ENCODE measurements at places on chromosomes 5 and 9.

- no peak for DNase-seq
Measured at GRCh38 chr9:134937566-134938345, 20.0 kb upstream of the FCN1 start.

- no peak for DNase-seq
Measured at GRCh38 chr5:8413975-8414374, 545.0 kb downstream of the MTRR start.

GRCh38 chr9:129806061-129806460 is 3.1 kb downstream of the TOR1B start:
- no peak for DNase-seq

GRCh38 chr5:147830035-147830434 is 1.4 kb downstream of the SPINK1 start:
- DNase-seq = no peak

DNA sequence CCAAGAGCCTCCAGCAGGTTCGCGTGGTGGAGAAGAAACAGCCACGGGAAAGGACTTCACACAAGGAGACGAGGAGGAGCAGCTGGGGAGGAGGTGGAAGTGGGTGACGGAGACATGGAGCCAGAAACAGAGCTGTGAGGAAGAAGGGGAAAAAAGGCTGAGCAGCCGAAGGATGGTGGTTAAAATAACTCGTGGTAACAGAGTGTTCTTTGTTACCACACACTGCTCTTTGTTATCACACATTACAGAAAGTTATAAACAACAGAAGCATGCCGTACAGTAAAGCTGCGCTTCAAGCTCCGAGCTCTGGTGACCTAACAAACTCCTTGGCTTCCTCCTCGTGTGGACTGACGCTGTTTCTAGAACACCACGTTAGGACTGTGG is 215.4 kb downstream of the GLIS3 start:
- no peak for DNase-seq

DNA sequence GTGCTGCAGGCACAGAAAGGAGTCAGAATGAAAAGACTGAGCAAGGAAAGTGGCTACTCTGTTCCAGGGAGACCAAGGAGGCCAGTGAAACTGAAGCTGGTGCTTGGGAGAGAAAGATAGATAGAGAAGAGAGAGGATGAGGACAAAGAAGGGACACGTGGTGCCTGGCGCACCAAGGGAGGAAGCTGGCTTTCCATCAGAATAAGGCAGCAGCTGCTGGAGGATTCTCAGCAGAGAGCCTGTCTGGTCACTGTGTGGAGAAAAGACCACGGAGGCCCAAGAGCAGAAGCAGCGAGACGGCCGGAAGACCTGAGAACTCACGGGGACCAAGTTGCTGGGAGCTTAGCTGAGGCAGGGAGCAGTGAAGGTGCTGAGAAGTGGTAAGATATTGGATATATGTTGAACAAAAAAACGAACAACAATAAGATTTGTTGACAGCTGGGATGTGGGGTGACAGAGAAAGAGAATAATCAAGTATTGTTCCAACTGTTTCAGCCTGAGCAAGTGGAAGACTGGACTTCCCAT is 116.1 kb downstream of the SEMA5A start:
- DNase-seq = no peak

- DNase-seq = no peak
Measured at GRCh38 chr9:32265037-32265436, 119.4 kb upstream of the ACO1 start.

GRCh38 chr5:137051161-137051560 is 448.0 kb downstream of the SPOCK1 start:
- DNase-seq = no peak

DNA sequence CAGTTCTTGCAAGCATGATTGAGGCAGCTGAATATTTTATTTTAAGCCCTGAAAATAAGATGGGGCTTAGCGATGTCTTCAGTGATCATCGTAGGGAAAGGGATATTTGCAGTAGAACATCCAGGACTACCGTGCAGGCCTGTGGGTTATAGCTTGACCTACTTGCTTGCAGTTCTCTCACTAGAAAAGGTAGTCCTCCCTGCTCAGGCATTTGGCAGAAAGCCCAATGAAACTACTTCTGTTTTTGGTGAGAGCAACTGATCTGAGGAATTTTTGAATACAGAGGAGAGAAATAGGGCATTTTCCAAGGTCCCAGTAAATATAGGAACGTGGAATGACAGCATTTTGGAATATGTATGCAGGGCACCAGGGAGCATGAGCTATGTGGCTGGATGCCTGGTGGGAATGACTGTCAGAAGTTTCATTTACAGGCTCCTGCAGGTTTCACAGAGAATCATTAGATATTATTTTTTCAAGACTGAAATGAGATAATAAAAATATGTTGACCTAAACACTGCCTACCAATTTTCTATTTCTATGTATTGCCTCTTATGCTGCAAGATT is 417.9 kb upstream of the ACTBL2 start:
- DNase-seq = no peak

DNA sequence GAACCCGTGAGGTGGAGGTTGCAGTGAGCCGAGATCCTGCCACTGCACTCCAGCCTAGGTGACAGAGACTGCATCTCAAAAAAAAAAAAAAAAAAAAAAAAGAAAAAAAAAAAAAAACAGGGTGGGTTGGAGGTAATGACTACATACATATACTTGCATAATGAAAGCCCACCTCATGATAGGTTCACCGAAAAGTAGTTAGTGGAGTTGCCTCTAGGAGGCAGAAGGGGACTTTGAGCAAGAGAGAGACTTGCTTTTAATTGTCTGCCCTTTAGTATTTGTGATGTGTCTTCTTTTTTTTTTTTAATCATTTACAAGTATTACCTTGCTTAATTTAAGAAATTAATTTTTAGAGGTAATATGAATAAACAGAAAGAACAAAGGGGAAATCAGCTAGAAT is 99.8 kb downstream of the PPARGC1B start:
- no peak for DNase-seq

DNA sequence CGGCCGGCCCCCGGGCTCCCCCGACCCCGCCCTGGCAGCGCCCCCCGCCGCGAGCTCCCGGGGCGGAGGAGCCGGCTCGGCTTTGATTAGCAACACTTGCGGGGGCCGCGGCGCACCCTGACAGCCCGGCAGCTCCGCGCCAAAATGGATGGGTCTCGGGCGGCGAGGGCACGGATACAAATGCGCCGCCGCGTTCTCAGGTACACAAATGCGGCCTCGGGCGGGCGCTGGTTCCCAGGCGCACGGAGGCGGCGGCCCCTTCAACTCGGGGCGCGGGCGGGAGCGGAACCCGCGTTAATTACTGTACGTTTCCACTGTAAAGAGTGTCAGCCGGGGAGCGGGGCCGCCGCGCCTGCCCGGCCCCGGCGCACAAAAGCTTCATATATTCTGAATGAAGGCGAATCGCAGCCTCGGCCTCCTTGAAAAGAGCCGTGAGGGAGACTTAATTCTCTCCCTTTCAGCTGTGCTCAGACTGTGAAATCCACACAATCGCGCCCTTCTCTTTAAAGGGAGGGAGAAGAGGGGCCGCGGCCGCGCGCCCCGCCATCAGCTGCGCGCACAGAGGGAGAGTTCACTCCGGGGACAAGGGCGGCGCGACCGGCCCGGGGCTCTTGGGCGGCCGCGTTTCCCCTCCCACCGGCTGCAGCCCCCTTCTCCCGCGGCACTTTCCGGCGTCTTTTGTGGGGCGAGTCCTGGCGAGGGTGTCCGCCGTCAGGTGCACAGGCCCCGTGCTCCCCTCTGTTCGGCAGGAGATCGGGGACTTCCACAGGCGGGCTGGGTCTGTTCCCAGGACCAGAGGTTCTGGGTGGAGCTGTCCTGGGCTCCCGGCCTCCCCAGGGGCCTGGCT is 27.0 kb downstream of the MSX2 start:
- no peak for DNase-seq

- DNase-seq = no peak
Measured at GRCh38 chr9:134476272-134476941, 150.2 kb downstream of the RXRA start.

GRCh38 chr9:101242651-101243050 is 142.2 kb downstream of the BAAT start:
- no peak for DNase-seq

- no peak for DNase-seq
Measured at GRCh38 chr5:59180515-59180914, 597.6 kb downstream of the RAB3C start.

- DNase-seq = no peak
Measured at GRCh38 chr5:60803712-60804111, 40.4 kb downstream of the ELOVL7 start.

DNA sequence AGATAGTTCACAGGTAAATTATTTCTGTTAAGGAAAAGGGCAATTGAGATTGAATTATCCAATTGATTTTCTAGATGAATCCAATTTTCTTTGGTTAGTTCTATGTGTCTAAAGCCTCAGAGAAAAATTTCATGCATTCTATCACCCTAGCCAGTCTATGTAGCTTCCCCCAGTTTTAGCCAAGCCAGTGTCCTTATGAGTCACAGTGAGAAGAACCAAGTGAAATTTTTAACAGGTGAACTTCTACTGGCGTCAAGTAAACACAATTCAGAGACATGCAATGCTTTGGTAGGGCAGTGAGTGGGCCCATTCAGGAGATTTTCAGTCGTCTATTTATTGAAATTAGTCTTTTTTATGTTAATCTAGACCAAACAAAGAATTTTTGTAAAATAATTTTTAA is 1077.4 kb upstream of the ARRDC3 start:
- DNase-seq = no peak
